Fibroblast of skin of right quadriceps (primary cell): ENCODE measurements at places on chromosomes 7 and 10.

DNA sequence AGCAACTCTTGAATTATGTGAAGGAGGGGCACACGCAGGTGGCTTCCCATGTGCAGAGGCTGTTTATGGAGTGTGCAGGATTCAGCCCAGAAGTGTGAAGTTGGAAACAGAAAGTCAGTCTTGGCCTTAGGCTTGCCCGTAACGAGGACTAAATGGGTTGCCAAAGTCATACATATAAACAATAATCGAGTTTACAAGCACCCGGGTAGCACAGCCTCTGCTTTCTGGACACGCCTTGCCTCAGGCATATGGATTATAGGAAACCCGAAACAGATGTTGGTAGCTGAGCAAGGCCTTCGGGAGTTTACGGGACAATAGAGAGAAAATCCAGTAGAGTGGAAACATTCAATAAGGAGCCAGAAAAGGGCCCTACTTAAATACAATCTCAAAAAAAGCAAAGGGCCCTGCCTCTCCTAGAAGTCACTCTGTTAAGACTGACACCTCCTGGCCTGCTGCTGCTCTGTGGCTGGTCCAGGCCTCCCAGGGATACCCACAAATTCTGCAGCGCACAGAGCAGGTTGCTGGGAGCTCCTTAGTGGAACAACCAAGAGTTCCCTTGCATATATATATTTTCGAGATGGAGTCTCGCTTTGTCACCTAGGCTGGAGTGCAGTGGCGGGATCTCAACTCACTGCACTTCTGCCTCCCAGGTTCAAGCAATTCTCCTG is 48.5 kb downstream of the SMKR1 start:
- DNase-seq, result no peak

DNA sequence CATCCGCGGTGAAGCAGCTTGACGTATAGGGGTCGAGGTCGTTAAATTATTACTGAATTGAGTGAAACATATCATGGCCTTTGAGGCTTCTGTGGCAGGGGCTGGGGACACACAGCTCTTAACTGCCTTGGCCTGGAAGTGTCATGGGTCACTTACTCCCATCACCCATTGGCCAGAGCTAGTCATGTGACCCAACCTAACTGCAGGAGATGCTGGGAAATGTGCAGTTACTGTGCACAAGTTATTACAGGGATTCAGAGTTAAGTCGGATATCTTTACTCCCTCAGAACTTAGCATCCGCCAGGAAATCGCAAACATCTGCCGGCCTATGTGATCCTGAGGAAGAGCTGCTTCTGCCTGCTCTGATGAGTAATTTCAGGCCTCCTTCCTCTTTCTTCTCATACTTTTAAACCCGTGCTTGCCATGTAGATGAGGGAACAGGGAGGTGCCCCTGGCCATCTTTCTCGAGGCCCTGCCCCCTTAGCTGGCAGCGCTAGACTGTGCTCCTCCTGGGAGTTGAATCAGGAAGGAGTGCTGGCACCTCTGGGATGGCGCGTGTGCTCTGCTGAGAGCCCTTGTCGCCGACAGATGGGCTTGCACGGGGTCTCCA is 203.6 kb downstream of the TCF7L2 start:
- peak; percentile 48 for DNase-seq

DNA sequence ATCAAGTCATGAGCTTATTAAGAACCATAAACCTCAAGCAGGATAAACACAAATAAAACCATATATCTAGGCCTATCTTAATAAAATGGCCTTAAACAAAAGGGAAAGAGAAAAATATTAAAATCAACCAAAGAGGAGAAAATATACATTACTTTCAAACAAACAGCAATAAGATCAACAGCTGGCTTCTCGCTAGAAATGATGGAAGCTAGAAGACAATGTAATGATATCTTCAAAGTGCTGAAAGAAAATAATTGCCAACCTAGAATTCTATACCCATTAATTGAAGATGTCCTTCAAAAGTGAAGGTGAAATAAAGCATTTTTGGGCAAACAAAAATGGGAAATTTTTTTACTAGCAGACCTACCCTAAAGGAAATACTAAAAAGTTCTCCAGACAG is 142.9 kb upstream of the PODXL start:
- no peak for DNase-seq

DNA sequence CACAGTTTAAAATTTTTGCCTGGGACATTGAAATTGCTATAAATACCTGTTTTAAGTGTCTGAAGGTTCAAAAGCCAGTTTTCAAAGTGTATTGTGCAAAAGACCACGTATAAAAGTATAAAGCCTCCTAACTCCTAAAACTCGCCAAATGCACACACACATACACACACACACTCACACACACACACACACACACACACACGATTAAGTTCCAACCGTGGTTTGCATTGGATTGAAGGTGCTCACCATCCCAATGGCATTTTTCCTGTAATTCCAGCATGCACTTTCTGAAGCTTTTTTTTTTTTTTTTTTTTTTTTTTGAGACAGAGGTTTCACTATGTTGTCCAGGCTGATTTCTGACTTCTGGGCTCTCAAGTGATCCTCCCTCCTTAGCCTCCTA is 2.8 kb upstream of the RGS10 start:
- DNase-seq, result no peak

- no peak for DNase-seq
These were observed 64.1 kb upstream of the RAB18 start for GRCh38 chr10:27440021-27440420.

- no peak for DNase-seq
These were observed 22.0 kb downstream of the CRPPA start for GRCh38 chr7:16399265-16399831.

DNA sequence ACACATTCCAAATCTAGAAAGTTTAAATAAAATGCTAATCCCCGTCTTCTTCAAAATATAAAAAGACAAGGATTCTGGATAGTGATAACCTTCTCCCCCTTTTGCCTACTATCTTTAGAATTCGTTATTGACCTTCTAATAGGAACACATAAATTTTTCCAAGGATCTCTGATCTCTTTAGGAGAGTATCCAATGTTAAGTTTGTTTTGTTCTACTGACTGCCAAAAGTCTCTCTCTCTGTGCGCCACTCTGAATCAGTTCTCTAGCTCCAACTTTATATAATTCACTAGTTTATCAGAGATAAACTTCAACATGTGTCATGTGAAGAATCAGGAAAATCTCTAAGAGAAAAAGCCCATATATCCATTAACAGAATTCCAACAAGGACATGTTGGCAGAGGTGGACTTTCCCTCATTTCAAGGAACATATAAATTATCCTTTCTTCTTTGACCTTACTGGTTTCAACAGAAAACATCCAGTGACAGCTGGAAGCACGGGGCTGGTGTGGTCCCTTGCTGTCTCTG is 615.6 kb downstream of the KCNMA1 start:
- no peak for DNase-seq

- no peak for DNase-seq
These were observed 146.5 kb downstream of the FANK1 start for GRCh38 chr10:126042906-126043305.

- no peak for DNase-seq
These were observed 745.1 kb downstream of the CNTNAP2 start for GRCh38 chr7:146861701-146862100.

GRCh38 chr10:94098896-94099295 is 105.2 kb downstream of the PLCE1 start:
- no peak for DNase-seq

GRCh38 chr10:7855205-7855604 is 36.9 kb downstream of the TAF3 start:
- no peak for DNase-seq
